Esophagus mucosa (tissue), 1 donor: ENCODE measurements at places on chromosomes 6 and 20. TPM values are rescaled to one million over a fixed set of nuclear protein-coding genes. Genes with fewer than 3 reads are reported as not detected.

SMLR1 gene
- not detected for total RNA-seq

CST9L gene
- total RNA-seq: not detected

TUBB1 gene
- not detected for total RNA-seq

RAB32 gene
- total RNA-seq: 5.7 TPM

AFDN gene
- 134 TPM for total RNA-seq

FAM83D gene
- 67.0 TPM for total RNA-seq

GINS1 gene
- 8.6 TPM for total RNA-seq
